Vagina (tissue), 2 donors: ENCODE measurements at places on chromosomes 2 and 18.

- no peak for DNase-seq
These were observed 163.5 kb upstream of the CXCR4 start for GRCh38 chr2:136281281-136282114.

DNA sequence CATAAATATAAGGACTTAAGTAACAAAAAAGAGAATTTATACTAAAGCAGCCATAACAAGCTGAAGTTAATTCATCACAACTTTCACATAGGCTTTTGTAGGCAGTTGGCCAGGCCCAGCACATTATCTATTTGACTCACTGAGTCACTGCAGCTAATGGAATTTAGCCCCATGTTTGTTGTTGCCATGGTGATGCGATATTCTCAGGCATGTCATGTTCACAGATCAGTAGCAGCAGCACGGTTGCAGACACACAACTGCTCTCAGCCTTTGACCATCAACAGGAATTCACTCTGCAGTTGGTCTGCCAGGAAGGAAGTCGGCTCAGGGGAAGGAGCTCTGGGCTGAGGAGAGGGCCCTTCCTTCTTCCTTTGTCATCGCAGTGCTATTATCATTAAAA is 639.8 kb downstream of the TMEM182 start:
- no peak for DNase-seq

DNA sequence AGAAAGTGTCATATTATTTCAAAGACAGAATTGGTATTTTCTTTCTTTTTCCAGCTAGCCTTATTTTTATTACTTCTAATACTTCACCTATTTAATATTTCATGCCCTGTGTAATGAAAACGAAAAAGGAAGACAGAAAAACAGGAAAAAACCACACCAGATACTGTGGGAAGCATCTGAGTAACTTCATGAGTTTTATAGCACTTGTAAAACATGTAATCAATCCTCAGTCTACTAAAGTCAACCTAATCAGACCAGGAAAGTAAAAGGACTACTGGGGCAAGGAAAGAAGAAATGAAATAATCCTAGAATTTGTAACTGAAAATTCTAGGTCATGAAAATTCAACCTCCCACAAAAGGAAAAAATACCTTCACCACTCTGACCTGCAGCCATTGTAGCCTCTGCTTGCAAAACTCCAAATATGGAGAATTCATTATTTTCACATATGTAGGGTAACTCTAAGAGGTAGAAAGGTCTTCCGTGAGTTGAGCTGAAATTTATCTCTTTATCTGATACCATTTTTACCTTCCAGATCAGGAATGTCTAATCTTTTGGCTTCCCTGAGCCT is 34.7 kb upstream of the STRN start:
- DNase-seq = no peak

DNA sequence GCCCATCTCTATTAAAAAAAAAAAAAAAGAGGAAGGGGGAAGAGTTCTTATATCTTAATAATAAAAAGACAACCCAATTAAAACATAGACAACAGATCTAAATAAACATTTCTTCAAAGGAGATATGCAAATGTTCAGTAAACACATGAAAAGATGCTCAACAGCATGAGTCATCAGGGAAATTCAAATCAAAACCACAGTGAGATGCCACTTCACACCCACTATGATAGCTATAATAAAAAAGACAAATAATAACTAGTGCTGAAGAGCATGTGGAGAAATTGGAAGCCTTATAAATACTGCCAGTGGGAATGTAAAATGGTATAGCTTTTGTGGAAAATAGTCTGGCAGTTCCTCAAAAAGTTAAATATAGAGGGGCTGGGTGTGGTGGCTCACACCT is 61.5 kb upstream of the CYP20A1 start:
- DNase-seq = no peak

GRCh38 chr2:136069773-136070172 is 48.2 kb downstream of the CXCR4 start:
- no peak for DNase-seq

GRCh38 chr2:19292007-19292406 is 66.4 kb downstream of the OSR1 start:
- DNase-seq = no peak

DNA sequence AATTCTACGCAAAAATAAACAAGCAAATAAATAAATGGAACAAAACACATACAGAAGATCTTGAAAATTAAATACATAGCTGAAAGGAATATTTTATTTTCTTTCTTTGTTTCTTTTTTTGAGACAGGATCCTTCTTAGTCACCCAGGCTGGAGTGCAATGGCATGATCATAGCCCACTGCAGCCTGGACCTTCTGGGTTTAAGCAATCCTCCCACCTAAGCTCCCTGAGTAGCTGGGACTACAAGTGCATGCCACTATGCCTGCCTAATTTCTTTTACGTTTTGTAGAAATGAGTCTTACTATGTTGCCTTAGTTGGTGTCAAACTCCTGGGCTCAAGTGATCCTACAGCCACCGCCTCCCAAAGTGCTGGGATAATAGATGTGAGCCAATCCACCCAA is 44.6 kb upstream of the ACTR3 start:
- DNase-seq = no peak

DNA sequence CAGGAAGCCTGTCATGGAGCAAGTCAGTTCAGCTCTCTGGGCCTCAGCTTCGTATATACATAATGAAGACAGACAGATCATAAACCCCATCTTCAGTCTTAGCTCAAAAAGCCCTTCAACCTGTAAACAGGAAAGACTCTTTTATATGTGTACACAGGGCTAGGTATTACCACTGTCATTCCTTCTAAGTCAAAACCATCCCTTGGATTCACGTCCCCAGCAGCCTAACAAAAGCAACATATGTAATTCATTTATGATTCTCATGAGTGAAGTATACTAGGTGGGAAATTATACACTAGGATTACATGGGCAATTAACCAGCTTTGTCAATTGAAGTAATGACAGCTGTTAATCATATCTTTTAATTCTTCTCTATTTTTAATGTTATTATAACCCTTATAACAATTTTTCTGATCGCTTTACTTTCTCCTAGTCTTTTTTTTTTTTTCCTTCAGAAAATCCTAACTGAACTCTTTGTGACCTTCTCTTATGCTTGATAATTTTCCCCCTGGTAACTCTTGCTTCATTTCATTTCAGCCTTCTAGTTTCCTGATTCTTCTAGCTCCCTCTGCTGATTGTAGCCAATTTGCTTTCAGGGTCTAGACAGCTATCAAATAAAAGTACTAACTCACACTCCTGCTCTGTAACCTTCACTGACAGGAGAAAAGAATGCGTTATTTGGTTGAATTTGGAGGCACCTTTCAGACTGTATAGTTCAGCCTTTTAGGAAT is 99.7 kb downstream of the RBM43 start:
- no peak for DNase-seq

GRCh38 chr2:63698786-63699548 is 110.2 kb downstream of the MDH1 start:
- DNase-seq = peak; percentile 94

DNA sequence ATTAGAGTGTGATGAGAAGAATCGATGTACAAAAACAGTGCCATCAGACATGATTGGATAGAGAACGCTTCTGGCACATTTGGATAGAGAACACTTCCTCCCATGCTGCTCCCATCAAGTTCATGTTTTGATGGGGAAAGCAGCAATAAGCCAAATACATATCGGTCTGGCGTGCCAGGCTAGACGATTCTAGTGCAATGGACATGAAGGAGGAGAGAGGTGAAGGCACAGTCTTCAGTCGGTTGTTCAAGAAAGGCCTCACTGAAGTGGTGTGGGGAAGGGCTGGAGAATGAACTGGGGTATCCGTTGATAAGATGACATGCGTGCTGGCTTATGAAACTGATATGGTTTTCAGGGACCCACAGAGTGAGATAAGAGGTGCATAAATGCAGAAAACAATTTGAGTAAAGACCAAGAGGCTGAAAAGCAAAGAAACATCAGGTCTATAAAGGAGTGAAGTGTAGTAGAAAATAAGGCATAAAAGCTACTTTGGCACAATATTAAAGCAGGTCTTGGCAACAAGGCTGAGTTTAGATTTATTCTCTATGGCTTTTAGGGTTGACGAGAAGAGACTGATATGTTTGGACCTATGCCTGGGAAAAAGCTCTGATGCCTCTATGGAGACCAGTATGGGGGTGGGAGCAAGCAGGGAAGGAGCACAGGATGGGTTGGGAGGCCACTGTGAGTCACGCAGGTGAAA is 117.6 kb upstream of the PIEZO2 start:
- DNase-seq = no peak

GRCh38 chr2:216192931-216193330 is 83.8 kb downstream of the XRCC5 start:
- DNase-seq = no peak

- DNase-seq = no peak
These were observed 12.8 kb upstream of the MYO3B start for GRCh38 chr2:170165129-170165528.

DNA sequence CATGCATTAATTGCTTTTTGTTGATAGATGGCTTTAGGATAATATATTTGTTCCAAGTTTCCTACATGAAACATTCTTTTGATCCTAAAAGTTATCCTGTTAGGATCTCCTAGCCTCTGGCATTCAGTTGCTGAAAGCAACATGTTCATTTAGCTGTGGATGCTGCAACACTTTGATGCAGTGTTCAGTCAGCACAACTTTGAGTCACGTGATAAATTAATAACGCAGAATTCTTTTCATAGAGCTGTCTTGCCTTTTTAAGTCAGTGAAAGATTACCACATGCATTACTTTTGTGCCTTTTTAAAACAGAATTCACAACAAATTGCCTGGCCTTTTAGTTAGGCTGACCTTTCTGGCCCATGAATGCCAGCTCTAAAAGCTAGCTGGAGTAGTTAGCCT is 1467.9 kb upstream of the ZEB2 start:
- DNase-seq = no peak

DNA sequence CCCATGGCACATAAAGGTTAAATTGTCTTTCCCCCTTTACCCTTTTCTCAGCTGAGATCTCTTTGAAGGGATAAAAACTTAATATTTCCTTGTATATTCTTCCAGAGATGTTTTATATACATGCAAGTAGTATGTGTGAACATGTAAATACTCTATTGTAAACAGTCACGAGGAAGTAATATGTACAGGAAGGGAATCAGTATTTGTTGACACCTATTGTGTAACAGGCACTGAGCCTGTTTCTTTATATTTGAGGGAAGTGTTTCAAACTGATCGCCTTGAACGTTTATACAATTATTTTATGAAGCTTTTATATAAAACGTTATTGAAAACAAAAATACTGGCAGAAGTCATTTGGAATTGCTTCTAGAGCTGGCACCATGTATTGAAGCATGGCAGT is 13.2 kb downstream of the RALBP1 start:
- DNase-seq = no peak

GRCh38 chr2:204046145-204046544 is 109.6 kb downstream of the ICOS start:
- DNase-seq = no peak

GRCh38 chr18:62716619-62717168 is 1.4 kb downstream of the PHLPP1 start:
- DNase-seq = no peak

DNA sequence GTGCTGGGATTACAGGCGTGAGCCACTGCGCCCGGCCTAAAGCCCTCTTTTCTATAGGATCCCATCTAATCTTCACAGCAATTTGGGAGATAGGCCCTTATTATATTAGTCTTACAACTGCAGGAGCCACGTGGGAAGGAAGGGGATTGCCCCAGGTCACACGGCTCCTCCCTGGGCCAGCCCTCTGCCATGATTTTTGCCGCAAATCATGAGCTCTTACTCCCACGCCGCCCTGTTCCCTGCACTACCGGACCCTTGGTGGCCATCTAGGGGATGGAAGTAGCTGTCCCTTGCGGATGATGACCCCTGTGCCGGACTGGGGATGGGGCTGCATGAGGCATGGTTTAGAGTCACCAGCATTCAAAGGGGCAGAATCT is 28.4 kb upstream of the PTMA start:
- DNase-seq = no peak

GRCh38 chr18:42404151-42404550 is 449.1 kb downstream of the PIK3C3 start:
- no peak for DNase-seq

DNA sequence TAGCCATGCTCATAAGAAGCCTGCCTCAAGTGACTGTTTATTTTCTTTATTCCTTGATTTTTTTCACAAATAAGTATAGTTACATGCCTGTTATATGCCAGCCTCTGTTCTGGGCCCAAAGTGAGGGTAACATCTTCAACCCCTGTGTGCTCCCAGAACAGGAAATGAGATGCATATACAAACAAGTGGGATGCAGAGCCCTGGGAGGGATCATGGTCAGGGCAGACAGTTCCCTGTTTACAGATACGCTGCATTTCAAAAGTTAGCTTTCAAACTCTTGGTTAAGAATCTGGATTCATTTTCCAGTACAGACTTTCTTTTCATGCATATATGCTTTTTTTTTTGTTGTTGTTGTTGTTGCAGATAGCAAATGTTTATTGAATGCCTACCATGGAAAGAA is 24.4 kb downstream of the GPR39 start:
- no peak for DNase-seq
